Activated T-cell treated with anti-CD3 and anti-CD28 coated beads for 1 hour (primary cell): ENCODE measurements at places on chromosomes 12 and 14.

DNA sequence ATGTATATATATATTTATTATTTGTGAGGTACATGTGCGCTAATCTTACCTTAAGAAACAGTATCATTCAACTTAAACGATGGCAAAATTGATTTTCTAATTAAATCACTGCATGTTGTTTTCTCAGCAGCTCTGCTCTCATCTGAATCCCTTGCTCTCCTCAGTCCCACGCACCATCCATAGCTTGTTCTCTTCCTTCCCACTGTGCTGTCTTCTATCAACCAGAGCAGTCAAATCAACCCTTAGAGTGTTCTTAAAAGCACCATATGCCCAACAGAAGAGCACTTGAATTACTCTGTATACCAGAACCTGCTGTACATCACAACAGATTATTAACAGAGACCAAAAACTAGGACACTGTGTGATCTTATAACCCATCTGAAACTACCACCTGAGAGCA, 209.4 kb upstream of the G2E3 start:
- DNase-seq = no peak

DNA sequence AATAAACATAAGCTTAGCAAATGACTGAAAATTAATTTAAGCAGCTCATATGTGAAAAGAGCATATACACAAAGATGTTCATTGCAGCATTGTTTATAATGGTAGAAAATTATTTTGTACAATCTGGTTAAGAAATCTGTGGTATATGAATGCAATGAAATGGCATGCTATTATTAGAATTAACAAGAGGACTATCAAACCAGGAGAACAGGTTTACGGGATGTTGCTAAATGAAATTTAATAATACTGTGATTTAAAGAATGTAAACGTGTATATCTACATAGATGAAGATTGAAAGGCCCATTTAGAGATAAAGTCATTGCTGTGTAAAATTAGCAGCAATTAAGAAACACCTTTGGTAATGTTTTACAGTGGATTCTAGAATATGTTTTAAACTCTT, 70.5 kb downstream of the EID3 start:
- DNase-seq = no peak

DNA sequence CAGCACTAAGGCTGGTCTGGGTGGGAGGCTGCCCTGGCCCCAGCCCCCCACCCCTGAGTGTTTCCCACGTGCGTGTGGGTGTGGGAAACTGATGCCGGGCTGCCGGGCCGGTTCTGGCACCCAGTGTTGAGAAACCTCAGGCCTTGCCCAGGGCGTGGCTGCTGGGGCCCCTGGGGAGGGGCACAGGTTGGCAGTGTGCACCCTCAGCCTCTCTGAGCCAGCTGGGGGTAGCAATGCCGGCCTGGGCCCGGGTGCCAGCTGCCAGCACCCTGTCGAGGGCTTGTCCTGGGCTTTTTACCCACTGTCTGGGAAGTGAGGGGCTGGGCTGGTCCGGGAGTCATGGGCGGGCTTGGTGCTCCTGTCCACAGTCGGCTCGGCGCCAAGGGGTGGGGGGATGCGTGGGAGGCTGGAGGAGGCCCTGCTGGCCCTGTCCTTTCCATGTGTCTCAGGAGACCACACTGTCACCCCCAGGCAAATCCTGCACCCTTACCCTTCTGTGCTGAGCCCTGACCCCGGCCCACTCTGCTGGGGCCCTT, 15.7 kb downstream of the ASPG start:
- DNase-seq = no peak

DNA sequence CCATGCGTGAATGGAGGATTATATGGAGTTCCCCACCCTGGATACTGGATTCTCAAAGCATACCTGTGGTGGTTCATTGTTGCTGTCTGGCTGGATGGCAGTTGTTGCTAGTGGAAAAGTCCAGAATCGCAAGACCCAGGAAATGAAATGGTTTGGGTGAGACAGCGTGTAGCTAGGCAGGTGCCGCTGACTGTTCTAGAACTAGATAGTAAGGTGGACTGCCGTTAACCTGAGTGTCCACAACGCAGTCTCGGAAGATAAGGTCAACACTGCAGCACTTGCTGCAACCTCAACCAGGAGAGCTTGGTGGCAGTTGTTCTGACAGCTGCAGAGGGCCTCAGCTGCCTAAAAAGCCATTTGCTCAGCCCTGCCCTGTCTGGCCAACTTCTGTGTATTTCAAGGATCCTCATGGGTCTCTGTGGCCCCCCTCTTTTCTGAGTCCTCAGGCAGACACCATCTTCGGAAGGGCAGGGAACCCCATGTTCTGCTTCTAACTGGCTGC, 15.5 kb upstream of the IRF2BPL start:
- DNase-seq = no peak

DNA sequence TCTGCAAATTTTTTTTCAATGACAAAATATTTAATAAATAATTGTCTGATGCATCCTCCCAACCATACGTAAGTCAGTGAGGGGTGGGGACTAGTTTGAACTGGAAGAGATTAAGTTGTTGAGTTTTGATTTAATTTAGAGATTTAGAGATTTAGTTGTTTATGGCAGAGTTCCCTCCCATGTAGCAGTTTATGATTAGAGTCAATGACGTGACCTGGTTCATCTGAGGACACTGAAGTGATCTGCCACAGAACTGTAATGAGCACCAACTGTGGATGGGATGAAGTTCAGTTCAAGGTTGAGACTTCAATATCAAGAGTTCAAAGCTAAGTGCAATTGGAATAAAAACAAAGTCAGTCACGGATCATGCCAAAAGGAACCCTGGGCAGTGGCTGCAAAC, 609.3 kb downstream of the NOVA1 start:
- no peak for DNase-seq
